ENCODE measurements at places on chromosomes 5 and 9.

DNA sequence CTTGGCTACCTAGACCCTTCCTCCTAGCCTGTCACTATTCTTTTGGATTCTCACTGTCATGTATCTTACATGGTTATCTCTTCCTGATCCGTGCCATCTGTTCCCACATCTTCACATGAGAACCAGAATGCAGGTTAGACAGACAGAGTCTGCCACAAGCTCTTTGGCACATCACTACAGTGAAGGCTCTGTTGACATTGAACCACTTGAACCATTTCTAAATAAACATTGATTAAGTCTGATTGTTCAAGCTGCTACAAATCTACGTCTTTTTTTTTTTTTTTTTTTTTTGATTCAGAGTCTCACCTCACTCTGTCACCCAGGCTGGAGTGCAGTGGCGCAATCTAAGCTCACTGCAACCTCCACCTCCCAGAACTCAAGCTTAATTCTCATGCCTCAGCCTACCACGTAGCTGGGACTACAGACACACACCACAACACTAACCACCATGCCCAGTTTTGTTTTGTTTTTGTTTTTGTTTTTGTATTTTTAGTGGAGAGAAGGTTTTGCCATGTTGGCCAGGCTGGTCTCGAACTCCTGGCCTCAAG lies 85.1 kb upstream of the LRRTM2 start:
- no peak for DNase-seq

- DNase-seq: peak; percentile 98
Measured at GRCh38 chr5:127934791-127935256, 148.7 kb upstream of the SLC12A2 start.

- no peak for DNase-seq
Measured at GRCh38 chr5:3105581-3105980, 354.1 kb upstream of the IRX2 start.

DNA sequence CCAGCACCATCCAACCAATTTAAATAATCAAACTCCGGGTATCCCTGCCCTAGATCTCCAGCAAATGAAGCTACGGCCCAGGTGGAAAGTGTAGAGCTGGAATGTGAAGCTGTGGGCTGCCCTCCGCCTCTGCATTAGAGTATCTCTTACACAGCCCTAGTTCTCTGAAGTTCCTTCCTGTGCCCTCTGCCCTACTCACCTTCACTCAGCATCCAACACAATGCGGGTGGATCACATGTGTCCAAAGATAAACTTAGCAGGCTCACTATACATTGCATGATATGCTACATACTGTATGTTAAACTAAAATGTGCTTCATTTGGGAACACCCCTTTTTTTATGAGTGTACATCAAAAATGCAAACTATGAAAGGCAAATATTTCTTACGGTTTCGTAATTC lies 70.0 kb upstream of the RAD23B start:
- no peak for DNase-seq

DNA sequence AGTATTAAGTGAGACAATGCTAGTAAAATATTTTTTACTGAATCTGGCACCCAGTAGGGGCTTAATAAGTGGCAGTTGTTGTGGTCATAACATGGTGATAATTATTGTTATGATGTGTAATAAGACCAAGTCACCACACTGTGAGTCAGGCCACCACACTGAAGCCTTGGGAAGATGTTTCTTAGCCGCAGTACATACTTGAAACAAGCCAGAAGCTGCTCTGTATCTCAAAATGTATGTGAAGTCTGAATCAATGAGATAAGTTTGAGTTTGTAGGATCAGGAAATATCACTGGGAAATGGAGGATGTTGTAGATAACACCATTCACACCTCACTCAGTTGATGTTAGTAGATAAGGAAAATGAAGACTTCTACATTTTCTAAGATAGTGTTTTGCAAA lies 51.3 kb upstream of the PTPN3 start:
- DNase-seq: no peak

GRCh38 chr5:11222169-11222568 lies 461.1 kb upstream of the DAP start:
- peak; percentile 39 for DNase-seq

- no peak for DNase-seq
Measured at GRCh38 chr9:86578722-86579121, 224.5 kb upstream of the TUT7 start.

GRCh38 chr9:70962761-70963440 lies 158.5 kb downstream of the TRPM3 start:
- peak; percentile 17 for DNase-seq

DNA sequence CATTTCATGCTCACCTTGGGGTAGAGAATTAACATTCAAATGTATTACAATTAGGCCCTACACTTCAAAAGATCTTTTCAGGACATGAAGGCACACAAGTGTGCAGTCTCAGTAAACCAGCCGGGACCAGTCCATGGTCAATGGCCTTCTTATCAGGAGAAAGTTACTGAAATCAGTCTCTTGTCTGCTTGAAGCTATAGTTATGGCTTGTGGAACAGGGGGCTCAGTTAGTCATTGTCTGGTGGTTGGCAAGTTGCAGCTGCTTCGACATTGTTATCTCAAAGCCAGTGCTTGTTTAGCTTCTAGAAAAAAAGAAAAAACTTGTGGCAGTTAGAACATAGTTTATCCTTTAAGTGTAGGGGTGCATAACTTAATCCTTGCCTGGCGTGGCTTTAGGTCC lies 213.1 kb upstream of the ACO1 start:
- no peak for DNase-seq

GRCh38 chr9:33924978-33925797 lies 108.2 kb downstream of the UBE2R2 start:
- DNase-seq: peak; percentile 46

- DNase-seq: no peak
Measured at GRCh38 chr9:9319007-9319406, 1293.8 kb downstream of the PTPRD start.

DNA sequence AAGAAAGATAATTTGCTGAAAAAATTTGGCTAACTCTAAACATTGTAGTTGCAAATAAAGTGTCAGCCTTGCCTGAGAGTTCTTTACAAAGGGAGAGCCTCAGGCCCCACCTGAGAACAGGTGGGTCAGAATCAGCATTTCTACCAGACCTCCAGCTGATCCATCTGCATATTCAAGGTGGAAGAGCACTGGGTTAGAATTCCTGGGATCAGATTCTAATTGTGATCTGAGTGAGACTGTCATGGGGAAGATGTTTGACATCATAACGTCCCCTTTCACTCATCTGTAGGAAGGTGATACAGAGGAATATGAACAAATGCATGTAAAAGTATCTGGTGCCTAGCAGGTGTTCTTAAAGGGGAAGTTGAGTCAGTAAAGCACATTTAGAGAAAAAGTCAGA lies 54.6 kb downstream of the FBXL7 start:
- no peak for DNase-seq

- DNase-seq: peak; percentile 86
Measured at GRCh38 chr5:134451936-134452505, 40.3 kb upstream of the CDKN2AIPNL start.

- DNase-seq: no peak
Measured at GRCh38 chr5:129781594-129781993, 33.7 kb downstream of the MINAR2 start.

DNA sequence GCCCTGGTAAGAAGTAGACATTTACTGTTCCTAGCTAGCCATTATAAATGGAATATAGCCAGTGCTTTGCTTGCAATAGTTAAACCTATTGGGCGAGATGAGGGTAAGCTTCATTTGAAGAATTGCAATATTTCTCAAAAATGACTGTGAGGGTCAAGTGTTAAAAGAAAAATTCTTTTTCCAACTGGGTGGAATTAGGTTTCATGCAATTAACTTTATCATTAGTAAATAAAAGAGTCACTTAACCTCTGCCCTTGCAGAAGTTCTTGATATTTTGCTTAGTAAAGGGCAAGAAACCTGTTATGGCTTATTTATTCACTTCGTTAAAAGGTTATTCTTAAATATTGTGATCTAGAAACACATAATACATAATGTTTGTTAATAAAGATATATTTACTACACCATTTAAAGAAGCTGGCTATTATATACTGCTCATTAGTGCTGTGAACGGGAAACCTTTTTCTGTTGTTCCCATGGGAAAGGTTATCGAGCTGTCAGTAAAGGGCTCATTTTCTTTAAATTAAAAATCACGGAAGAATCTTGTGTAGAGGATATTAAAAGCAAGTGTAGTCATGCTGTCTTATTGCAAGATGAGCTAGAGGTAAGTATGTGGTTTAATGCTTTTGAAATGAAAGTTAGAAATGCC lies 370.5 kb downstream of the CSNK1G3 start:
- no peak for DNase-seq

DNA sequence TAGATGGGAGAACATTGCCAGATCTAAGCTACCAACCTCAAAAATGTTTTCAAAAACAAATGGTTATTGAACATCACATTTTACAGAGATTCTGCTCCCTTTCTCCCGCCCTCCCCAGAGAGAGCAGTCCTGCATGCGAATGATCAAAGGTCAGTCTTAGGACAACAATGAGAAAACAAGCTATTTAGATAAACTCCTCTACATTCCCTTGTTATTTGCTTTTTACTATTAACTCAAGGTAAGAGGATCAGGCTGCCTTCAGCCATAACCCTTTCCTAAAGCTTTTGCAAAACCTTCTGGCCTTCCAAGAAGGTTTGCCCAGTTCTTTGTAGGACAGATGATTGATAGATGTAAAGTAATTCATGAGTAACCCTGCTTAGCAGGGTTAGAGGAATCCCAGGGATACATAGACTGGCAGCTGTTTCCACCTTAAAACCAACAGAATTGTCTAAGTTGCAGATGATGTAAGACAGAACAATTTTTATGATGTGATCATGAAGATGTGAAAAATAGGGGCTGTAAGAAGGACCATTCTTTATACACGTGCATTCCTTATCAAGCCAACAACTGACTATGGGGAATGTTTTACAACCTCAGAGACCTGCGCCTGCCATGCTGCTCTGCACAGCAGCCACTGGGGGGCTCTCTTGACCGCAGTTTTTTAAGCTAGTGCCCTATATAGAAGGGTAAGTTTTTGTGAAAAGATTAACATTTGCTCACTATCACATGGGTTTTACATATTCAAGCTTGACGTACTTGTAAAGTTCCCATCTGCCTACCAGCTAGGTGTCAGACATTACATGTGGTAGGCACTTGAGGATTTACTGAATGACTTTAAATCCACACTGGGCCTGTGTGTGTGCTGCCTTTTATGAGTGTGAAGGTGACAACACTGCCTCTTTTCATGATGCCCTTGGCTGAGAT lies 2.3 kb upstream of the ZNF782 start:
- peak; percentile 77 for DNase-seq

- DNase-seq: no peak
Measured at GRCh38 chr5:72596956-72597355, 89.7 kb upstream of the ZNF366 start.

- no peak for DNase-seq
Measured at GRCh38 chr5:95060098-95060497, 224.8 kb downstream of the MCTP1 start.

DNA sequence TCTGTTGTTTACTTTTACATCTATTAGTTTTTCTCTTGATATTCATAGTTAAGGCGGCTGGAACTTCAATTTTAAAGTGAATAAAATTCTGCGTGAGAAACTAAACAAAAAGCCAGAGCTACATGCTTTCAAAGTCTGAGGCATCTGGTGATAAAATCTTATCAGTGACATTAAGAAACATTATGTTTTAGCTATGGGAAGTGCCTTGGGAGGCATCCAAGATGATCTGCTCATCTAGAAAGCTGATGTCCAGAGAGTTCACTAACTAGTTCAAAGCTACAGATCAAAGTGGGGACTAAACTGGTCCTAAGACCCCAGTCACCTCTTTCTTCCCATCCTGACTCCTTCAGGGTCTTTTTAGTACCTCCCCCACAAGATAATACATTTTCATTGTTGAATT lies 37.2 kb downstream of the MRPS27 start:
- no peak for DNase-seq

DNA sequence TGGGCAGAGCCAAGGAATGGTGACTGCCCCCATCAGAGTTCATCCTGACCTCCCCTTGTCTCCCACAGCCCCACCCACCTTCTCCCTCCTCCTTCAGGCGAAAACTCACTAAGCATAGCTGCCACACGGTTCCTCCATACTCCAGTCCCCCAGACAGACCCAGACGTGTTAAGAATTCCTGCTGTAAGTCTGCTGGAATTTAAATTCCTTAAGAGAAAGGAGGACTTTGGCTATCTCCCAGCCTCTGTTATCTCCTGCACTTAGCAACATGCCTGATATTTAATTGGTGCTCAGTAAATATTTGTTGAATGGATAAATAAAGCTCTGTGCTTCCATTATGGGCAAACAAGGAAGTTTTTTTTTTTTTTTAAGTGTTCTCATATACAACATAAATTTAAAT lies 213.7 kb downstream of the RFK start:
- peak; percentile 59 for DNase-seq

GRCh38 chr5:37208883-37209797 lies 40.0 kb downstream of the CPLANE1 start:
- DNase-seq: no peak

DNA sequence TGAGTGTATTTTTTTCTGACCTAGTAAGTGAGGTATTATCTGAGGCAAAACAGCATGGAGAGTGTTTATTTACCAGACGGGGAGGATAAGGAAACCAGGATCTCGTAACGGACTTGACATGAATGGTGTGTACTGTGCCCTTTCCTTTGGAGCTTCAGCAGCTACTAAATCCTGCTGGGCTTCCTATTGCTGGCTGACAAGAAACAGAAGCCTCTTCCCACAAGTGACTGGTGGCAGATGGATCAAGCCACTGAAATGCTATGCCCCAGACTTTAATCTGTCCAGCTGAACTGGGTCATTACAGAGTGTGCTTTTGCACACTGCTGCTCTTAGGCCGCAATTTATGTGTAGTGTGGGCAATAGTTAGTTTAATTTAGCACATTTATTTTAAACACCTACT lies 162.7 kb upstream of the MRPS30 start:
- DNase-seq: no peak

- DNase-seq: peak; percentile 98
Measured at GRCh38 chr9:124652615-124653393, 118.3 kb downstream of the NR6A1 start.

- no peak for DNase-seq
Measured at GRCh38 chr9:131628459-131629225, 83.3 kb downstream of the PRRT1B start.

- no peak for DNase-seq
Measured at GRCh38 chr5:76474377-76474776, 71.3 kb downstream of the IQGAP2 start.

DNA sequence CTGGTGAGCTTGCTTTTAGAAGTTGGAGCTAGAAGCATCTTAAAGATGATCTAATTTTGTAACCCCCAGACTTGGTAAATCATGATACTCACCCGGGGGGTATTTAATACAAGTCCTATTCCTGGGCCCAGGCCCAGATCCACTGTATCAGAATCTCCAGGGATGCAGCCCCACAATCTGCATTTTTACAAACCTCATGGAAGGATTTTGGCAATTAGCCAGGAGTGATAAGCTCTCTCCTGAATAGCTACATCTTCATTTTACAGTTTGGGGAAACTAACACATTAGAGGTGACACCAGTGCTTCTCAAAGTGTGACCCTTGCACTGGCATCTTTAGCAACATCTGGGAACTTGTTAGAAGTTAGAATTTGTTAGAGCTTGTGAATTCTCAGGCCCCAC lies 31.2 kb upstream of the OTP start:
- DNase-seq: no peak
